HepG2 (cell line): ENCODE measurements at places on chromosomes 4 and X. TPM values are rescaled to one million over a fixed set of nuclear protein-coding genes. Genes with fewer than 3 reads are reported as not detected.

The VSIG4 gene
- not detected in 2 replicates for total RNA-seq

The STK26 gene
- total RNA-seq, result 47.9 and 78.3 TPM in 2 replicates

The VSIG1 gene
- total RNA-seq, result not detected in 2 replicates

The MAEA gene
- total RNA-seq, result 52.0 and 65.2 TPM in 2 replicates

The NOP14 gene
- total RNA-seq, result 47.9 and 63.4 TPM in 2 replicates

The ARMCX1 gene
- total RNA-seq, result not detected in 2 replicates

The ARHGAP6 gene
- 0.06 and 0.11 TPM in 2 replicates for total RNA-seq

The GRIA2 gene
- not detected in 2 replicates for total RNA-seq

- DNase-seq, result peak; percentile 48
These were observed 26.8 kb upstream of the GRXCR1 start for GRCh38 chr4:42865572-42866189.

DNA sequence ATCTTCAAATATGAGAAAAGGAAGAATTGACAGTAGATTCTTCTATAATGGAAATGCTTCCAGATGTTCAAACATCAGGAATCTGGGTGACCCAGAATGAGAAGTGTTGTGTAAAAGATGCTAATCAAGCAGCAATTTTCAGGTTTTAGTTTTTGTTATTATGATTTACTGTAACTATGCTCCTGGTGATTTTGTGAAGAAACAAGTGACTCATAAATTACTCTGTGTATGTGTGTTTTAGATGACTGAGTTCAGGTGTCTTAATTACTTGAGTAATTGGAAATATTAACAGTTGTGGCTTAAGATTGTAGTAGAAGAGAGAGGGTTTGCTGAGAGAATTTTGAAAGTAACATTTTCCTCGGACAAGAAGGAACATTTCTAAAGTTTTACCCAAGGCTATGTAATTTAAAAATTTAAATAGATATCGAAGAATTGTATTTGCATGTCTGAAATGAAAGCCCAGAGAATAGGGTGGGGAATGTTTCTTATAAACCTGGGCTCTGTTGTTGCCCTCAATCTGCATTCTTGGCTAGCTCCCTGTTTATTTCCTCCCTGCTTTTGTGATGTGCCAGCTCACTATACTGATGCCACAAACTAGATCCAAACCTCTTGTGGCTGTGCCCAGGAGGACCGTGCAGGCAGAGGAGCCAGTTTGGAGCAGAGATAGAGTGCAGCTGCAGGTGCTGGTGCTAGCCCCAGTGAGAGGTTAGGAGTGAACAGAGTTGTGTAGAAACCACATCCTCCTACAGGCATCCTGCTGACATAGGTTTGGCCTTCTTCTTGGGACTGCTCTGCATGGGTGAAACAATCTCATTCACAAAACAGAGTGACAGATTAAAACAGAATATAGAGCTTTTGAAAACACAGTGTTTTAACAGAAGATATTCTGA, 25.4 kb upstream of the TNIP3 start:
- no peak for DNase-seq

- no peak for DNase-seq
These were observed 260.5 kb upstream of the FAT1 start for GRCh38 chr4:186984105-186984644.

DNA sequence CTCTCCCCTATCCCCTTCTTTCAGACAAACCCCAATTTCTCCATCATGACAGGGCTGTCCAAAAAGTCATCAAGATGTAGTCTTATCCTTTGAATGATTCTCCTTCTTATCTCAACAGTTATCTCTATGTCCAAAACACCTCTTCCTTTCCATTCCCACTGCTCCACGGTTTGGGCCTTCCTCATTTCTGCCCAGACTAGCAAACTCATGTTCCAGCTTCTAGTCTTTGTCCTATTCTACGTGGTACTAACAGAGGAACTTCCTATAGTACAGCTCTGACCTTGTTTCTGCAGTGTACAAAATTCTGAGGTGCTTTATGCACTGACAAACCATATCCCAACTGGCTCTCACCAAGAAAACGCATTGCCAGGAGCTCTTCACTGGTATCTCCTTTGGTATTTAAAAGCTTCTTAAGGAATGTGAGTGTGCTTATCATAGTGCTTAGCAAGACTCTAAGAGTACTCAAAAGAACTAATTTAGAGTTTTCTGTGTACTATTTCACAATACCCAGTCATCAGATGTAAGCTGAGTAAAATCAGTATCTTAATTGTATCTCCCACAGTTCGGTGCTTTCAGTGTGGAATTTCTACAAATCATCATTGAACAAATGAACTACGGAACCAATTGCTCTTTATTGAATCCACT, 65.5 kb downstream of the MAML3 start:
- no peak for DNase-seq

DNA sequence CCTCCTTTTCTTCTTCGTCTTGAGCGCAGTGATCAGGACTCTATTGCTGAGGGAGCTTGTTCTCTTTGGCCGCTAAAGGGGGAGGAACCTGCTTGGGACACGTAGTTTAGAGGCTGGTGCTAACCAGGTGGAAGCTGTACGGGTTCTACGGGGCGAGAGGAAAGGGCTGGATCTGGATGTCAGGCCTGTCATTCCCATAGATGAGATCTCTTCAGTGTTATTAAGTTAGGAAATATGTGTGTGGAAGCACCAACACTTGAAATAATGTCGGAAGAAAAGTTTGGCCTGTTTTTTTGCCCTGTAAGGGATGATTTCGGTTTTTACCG, 643 bp downstream of the SRP72 start:
- DNase-seq, result peak; percentile 58

DNA sequence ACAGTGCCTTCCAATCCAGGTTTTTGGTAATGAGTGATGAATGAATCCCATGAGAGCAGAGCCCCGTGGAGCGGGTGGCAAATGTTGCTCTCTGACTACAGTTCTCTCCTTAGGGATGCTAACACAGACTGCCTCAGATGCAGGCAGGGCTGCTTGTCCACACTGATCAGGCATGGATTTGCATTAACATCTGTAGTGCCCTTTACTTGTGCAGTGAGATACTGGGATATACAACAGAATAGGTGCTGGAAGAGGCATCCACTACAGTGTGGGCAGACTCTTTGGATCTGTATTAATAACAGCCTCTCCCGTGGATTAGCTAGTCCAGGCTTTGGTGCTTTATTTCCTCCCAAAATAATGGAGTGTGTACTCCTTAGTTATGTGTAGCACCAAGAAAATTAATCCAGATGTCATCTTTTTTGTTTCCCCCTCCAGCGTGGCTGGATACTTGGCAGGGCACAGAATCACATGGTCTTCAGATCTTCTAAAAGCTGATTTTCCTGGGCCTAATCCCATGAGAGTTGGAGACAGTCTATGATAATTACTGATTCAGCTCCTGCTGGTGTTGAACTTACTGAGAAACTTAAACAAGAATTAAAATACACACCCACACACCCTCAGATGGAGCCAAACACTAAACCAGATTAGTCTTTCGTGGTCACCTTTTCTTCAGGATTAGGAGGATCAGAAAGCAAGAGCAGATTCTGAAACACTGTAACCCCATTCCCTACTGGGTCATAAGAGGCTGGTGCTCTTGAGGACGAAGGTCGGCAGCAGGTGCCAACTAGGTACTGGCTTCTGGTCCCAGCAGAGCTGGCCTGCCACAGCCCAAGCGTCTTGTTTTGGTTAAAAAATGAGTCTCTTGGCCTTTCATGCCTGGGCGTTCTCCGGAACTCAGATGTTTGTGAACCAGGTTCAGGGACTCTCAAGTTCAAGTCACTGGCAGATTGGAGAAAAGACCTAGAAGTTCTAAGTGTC, 23.1 kb upstream of the NAP1L5 start:
- no peak for DNase-seq

DNA sequence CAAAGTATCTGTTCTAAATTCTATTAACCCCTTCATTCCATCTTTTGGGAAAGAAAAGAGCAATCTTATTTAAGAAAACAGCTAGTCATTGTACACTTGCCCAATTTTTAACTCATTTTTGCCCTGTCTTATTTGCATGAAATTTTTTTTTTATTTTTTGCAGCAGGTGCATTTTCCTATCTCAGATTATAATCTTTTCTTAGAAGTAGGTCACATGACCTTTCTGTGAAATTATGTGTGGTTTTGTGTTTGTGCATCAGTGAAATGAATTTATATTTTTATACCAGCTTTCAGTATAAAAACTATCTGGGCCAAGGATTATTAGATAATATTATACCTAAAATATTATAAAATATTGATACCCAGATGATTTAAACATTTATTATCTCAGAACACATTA, 145.6 kb downstream of the INPP4B start:
- no peak for DNase-seq

DNA sequence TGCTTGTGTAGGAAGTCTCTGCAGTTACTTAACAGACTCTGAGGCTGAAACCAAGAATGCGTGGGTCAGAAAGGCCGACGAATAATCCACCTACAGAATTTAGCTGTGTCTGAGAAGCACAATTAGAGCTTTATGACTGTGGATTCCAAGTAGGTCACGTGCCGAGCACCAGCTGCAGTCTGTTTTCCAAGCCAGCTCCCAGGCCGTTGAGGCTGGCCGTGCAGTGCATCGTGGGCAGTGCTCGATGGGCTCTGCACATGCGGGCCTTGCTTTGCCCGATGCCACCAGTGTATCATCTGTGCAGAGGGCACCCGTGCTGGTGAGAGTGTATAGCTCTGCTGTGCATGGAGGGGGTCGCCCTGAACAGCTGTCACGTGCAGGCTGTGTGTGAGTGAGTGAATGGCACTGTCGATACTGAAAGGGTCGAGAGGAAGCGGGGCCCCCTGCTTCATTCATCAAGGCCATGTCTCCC, 67.5 kb upstream of the CLDN34 start:
- no peak for DNase-seq

DNA sequence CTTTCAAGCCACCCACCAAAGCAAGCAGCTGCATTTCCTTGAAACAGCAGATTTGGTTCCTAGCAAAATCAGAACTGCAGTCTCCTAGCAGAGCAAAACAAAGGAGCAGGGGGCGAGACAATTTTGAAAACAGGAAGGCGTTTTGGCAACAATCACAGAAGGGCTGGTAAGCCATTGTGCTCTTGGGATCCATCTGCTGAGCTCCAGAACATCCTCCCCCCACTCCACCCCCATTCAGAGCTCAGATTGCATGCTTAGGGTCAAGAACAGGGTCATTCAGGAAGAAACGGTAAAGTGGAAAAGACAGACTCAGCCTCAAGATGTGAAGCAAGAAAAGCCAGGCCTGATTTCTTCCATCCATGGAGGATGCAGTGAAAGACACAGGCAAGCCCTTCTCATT, 7.6 kb upstream of the PCDH19 start:
- DNase-seq, result no peak

DNA sequence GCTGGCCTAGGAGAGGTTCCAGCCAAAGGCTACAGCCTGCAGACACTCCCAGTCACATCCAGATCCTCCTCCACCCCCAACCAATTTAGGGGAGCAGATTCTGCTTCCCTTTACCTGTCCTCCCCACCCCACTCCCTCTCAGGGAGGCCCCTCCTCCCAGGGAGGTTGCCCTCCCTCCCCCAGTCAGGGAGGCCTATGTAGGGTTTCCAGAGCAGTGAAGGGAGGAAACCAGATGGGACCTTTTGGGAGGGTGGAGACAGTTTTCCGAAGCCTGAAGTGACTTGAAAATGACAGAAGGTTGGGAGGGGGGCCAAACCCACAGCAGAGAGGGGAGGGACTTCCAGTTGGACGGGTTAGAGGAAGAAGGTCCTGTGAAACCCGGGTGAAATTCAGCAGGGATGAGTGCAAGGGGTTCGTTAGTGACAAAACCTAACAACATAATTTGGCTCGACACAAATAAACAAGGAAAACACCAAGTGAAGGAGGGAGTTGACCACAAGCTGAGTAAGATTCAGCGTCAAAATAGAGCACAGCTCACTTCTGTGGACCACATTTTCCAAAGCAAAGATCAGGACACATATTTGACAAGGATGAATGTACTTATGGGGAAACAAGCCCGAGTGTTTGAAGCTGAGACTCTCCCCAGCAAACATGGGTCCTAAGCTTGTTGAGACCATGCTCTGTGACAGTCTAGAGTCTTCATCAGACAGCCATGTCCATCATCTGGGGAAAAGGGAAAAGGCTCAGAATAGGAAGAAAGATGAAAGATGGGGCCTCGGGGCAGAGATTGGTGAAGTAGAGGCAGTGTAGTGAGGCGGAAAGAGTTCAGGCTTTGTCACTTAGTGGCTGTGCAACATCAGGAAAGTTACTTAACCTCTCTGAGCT, 46.4 kb downstream of the PRPS1 start:
- no peak for DNase-seq

DNA sequence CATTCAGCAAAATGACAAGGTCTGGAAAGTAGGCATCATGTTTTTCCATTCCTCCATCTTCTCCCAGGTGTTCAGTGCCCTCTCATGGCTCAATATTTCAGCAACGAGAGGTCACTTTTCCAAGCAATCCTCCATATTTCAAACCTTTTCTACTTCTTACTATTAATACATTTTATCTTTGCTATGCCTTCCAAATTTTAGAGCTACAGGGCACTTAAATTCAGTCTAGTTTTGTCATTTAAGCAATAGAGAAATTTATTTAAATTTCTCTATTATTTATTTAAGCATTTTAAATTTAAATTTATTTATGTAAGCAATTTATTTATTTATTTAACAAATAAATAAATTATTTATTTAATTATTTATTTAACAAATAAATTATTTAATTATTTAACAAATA, 305.1 kb upstream of the ANXA10 start:
- DNase-seq, result no peak

- peak; percentile 45 for DNase-seq
These were observed 276.9 kb upstream of the TACR3 start for GRCh38 chr4:103996637-103997036.

GRCh38 chr4:80184825-80185756, 12.2 kb upstream of the PRDM8 start:
- no peak for DNase-seq

DNA sequence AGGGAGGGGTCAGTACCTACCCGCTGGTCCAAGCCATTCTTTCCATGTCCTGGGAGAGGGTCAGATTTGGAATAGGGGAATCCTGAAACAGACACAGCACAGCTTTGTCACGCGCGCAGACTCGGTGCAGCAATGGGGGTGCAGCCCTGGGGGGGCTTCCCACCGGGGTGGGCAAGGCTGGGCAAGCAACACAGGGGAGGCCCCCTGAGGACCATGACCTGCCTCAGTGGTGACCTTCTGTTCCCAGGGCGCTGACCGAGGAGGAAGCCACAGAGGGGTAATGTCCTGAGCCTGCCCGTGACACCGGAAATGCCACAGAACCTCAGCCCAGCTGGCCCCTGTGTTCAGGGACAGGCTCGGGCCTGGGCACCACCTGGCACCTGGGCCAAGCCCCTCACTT, 53.2 kb upstream of the AFAP1 start:
- DNase-seq, result no peak

- no peak for DNase-seq
These were observed 42.2 kb downstream of the METTL14 start for GRCh38 chr4:118727360-118727759.

- no peak for DNase-seq
These were observed 119.3 kb downstream of the RASGEF1B start for GRCh38 chr4:81352446-81352835.

DNA sequence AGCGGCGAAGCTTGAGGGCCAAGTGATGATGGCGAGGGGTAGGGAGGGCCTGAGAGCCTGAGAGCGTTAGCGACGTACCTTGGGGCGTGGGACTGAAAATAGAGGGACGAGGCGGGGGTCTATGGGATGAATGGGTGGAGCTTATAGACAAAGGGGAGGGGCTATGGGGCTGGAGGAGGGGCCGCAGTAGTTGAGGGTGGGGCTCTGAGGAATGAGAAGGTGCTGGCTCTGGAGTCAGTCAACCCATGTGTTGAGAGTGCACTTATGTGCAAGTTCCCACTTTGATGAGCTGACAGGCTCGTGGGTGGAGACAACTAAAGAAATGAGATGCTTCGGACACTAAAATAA, 488 bp downstream of the TBC1D25 start:
- peak; percentile 8 for DNase-seq

GRCh38 chrX:106752101-106752678, 25.7 kb downstream of the RNF128 start:
- DNase-seq, result no peak

- DNase-seq, result no peak
These were observed 9.8 kb upstream of the ACOT9 start for GRCh38 chrX:23752740-23753415.
